ENCODE measurements at places on chromosomes 6 and 20.

- DNase-seq, result no peak
These were observed 137.0 kb upstream of the RIN2 start for GRCh38 chr20:19621072-19621471.

- no peak for DNase-seq
These were observed 1.1 kb upstream of the EYS start for GRCh38 chr6:65708162-65708561.

- no peak for DNase-seq
These were observed 4.1 kb upstream of the PREX1 start for GRCh38 chr20:48831718-48832404.

DNA sequence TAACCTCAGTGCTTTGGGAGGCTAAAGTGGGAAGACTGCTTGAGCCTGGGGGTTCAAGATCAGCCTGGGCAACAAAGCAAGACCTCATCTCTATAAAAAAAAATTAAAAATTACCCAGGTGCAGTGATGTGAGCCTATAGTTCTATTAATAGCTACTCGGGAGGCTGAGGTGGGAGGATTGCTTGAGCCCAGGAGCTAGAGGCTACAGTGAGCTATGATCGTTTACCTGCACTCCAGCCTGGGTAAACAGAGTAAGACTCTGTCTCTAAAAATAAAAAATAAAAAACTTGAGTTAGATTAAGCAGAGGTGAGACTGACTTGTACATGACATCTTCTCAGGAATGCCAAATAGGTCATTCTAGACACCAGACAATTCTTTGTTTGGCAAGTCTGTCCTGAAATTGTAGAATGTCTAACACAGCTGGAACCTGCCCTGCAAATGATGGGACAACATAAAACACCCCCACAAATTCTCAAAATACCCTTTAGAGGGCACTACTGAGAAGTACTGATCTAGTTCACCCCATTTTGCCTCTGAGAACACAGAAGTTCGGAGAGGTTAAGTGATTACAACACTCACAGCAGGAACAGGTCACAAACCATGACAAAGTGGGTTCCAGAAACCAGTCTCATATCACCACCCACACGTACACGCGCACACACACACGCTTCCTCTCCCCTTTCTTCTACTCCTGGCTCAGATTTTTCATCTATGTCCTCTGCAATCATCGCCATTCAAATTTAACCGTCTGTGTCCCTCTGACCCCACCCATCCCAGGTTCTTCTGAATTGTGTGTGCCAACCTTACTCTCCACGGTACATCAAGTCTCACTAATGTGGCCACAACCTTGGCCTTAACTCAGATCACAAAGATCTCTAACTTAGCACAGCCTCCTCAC lies 38.3 kb downstream of the ARHGAP18 start:
- no peak for DNase-seq

DNA sequence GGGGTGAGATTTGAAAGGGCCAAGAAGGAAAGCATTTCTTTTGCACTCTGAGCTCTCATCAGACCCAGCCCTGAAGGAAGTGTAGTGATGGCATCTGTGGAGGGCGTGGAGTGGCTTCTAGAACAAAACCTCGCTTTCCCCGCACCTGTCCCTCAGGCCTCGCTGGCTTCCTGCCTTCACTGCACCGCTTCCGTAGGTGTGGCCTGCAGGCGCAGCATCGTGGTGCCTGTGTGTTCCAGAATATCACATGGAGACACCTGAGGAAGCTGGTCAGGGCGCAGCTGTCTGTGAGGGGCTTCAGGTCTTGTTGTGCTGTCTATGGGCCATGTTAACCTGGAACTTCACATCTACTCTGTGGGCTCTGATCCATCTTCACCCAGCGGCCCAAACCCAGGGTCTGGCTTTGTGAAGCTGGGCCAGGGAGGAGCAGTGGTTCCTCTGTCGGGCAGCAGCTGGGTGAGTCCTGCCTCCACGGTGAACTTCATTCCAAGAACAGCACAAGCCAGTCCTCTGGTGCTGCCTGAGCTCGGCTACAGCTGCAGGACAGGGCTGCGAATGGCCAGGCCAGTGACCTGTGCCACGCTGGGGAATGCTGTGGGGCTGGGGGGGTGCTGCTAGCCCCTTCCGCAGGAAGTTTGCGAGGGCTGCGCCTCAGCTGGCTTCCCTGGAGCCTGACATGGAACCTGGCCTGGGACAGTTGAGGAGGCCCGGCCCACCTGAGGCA lies 40.9 kb downstream of the DSTN start:
- no peak for DNase-seq

GRCh38 chr6:43807228-43808061 lies 37.4 kb downstream of the VEGFA start:
- no peak for DNase-seq

Measured in COR-L47 (cell line).